ENCODE measurements at places on chromosomes 6 and 20.

GRCh38 chr20:10490257-10490656 lies 55.2 kb downstream of the SLX4IP start:
- DNase-seq = no peak

DNA sequence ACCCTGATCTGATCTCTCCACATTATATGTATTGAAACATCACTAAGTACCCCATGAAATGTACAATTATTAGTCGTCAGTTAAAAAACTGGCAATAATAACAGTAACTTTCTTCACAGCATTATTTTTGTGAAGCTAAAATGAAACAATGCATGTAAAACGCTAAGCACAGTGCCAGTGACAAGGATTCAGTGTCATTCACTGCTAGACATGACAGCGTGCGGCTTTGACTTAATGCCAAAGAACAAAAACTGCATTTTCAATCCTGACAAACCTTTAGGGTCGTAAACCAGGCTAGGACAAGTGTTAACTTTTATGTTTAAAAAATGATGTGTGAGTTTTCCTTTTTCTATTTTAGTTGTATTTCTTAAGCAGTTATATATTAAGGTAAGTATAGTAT lies 8.8 kb upstream of the OPN5 start:
- DNase-seq = no peak

- DNase-seq = no peak
Observed at GRCh38 chr20:47466704-47467459, 34.8 kb upstream of the NCOA3 start.

GRCh38 chr6:156778454-156779205 lies 1.5 kb downstream of the ARID1B start:
- peak; percentile 67 for DNase-seq

- DNase-seq = peak; percentile 97
Observed at GRCh38 chr20:63955827-63956663, at the start of gene UCKL1. TSS of gene UCKL1 (minus strand) at chr20:63956416. CDS start at chr20:63956372, 44 bp downstream.

DNA sequence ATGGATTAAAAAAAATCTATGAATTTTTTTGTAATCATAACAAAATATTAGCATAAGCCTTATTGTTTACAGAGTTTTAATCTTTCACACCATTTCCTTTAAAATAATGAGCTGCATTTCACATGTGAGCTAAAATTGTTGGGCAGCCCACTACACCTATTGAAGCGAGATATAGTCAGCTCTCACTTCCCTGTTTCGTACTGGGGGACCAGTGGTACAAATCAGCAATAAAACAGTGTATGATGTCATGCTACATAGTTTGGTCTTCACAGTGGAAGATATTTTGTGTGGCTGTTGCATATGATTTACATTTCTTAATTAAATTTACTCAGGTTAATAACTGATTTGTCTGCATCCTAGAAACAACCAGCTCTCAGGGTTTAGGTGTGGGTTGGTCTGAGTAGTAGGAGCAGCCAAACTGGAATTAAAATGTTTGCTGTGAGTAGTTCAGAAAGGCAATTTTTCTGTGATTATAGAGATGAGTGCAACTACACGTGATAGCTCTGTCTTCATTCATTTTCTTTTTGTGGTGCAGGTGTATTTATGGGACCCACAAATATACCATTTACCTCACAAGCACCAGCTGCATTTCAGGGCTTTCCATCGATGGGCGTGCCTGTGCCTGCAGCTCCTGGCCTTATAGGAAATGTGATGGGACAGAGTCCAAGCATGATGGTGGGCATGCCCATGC lies 99.3 kb downstream of the B3GAT2 start:
- no peak for DNase-seq

DNA sequence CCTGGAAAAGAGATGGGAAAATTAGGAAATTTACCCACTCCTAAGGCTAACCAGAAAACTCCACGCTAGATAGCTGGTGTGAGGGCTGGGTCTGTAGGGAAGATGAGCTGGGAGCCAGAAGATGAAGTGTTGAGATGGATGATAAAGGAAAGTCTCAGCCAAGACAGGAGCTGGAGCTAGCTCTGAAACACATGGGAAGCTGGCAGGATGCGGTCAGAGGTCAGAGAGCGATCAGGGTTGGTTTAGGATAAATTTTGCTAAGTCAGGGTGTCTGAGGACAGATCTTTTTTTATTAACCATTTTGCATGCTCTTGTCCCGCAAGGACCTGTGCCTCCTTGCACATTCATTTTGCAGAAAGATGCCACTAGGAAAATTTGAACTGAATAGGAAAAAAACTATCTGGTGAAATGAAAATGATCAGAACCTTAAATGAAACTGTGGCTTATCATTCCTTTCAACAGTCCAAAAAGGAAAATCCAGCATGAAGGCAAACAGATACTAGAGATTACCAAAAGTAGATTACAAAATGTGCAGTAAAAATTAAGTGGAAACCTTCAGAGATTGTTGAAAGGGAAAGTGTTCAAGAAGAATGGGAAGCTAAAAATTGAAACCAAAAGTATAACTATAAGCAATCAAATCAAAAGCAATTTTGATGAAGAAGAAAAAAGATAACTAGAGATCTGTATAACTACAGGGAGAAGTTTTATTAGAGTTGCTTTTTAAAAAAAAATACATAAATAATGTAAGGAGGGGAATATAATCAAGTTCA lies 10.7 kb upstream of the EDN1 start:
- no peak for DNase-seq

DNA sequence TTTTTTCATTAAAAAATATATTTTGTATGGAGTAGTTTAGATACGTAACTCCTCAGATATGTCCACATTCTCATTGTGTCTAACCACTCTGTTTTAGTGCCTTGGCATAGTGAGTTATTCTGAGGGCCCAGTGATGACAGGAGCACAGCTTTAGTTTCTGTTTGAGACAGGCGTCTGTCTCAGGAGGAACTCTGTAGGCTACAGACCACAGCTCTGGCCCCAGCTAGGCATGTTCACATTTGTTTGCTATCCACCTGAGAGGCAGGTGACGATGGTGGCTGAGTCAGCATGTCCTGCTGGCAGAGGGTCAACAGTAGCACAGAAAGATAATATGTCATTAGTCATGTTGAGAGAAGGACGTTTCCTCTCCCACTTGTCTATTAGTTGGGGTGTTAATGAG lies 16.3 kb downstream of the LRRC1 start:
- DNase-seq = peak; percentile 98
